Mesendoderm (in vitro differentiated cells): ENCODE measurements at places on chromosomes 2 and 18.

GRCh38 chr2:183038341-183039300, at the start of gene NCKAP1:
Gene NCKAP1, minus strand, starts transcription at chr2:183038457. Its CDS starts 358 bp downstream, at chr2:183038099.
- peak; percentile 92 for DNase-seq

GRCh38 chr2:36915627-36916026, 50.7 kb downstream of the STRN start:
- DNase-seq, result no peak

- DNase-seq, result no peak
These were observed 268.3 kb upstream of the CDH20 start for GRCh38 chr18:61064911-61065310.

DNA sequence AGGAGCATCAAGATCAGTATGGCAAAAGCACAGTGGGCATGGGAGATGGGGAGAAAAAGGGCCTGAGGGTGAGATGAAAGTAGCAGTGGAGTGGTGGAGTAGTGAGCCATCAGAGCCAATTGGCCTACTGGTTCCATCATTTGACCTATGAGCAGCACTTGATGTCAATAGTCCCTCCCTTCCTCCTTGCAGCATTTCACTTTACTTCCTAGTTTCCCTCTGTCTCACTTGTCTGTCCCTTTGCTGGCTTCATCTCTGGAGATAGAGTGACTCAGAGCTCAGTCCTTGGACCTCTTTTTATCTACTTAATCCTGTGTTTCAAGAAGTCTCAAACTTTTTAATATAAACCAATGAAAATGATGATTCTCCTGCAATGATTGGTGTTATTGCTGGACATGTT, 32.1 kb downstream of the FBXO48 start:
- DNase-seq, result no peak

- peak; percentile 77 for DNase-seq
These were observed 36.5 kb downstream of the HS1BP3 start for GRCh38 chr2:20614201-20615067.

DNA sequence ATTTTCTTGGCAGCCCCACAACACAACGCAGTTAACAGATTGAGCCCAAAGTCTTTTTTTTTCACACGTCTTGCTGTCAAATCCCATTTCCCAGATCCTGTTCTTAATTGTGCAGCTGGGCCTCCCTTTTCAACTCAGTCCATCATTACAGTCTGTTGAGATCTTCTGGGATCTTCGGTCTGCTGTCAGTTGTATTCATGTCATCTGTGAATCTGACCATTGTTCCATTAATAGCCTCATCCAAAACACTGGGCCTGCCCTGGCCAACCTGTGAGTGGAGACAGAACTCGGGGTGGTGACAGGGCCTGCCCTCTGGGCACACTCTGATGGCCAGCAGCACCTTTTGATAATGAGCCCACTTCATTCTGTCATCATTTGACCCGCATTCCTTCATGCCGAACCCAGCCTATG, 39.7 kb upstream of the SEMA4C start:
- DNase-seq, result no peak

- no peak for DNase-seq
These were observed 162.7 kb downstream of the WDPCP start for GRCh38 chr2:63425606-63426005.

DNA sequence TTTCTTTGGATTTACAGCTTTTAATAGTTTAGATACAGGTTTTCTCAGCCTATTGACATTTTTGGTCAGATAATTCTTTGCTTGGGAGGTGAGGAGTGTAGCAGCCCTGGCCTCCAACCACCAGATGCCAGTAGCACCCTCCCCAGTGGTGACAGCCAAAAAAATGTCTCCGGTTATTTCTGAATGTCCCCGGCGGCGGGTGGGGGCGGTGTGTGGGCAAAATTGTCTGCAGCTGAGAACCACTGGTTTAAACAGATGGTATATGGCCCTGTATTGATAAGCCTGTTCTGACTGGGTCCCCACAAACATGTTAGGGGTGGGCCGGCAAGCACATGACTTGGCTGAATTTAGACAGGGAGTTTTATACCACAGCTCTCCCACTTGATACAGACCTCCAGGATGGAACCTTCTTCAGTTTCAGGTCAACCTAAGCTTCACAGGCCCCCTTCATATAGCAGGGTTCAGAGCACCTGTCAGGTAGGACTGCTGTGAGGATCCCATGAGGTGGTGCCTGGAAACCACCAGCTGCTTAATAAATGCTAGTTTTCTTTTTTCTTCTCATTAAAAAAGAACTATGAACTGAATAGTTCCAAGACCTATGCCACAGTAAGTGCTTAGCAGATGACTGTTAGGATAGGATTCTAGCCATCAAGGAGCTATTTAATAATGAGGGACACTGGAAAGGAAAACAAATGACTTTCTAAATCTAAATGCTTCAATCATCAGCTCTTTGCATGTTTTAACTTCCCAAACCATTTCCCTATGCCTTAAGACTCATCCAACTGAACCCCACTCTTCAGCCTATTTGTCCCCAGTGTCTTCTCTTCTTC, 18.1 kb downstream of the LPIN2 start:
- peak; percentile 56 for DNase-seq

GRCh38 chr2:217822296-217823252, 180.2 kb downstream of the TNS1 start:
- no peak for DNase-seq

DNA sequence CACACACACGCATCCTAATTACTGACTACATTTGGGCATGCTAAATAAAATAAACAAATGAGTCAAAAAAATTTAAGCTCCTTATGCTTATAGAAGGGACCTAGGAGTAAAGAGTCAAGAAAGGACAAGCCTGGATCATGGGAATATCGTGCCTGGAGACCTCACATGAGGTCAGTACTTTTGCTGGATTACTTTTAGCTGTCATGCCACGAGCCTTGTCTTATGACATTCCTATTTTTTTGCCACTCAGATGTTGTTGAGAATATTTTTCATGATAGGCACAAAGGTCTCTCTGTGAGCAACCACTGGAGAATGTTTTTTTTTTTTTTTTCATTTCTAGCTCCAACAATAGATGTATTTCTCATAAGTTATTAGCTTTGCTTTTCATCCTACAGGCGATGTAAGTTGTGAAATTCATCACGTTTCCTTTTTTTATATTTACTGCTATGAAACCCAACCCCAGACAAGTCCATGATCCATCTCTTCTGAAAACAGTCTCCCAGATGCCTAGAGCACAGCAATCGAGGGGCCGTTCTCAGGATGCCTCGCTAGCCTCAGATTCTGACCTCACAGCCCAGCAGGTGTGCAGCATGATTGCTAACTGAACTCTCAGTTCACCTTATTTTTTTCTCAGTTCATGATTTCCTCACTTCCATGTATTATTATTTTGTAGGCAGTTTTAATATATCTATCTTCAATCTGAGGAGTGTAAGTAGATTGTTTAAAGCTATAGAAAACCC, 464.5 kb downstream of the IRS1 start:
- DNase-seq, result no peak

DNA sequence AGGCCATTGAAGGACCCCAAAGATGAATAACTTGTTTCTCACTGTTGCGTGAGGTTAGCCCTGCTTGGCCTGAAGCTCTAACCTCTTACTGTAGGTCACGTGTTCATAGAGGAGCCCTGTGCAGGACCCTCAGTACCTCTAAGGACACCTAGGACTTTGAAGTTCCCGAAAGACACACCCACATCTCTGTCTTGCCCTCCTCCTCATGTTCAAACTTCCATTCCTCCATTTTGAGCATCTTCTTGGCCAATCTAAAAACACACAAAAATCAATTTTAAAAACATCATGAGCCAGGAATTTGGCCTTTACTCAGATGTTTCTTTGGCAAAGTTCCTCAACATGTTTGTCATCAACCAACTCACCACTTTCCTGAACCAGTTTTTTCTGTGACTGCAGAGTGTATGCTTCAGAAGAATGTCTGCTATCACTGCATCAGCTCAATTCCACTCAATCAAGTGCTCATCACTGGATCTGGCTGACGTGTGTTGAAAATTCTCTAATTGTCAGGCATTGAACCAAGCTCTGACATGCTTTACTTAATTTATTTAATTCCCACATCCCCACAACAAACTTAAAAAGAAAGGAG, 101.6 kb downstream of the AP1S3 start:
- DNase-seq, result no peak

GRCh38 chr2:16633621-16634430, 31.8 kb downstream of the CYRIA start:
- DNase-seq, result no peak

- DNase-seq, result no peak
These were observed 3.5 kb downstream of the LOXL3 start for GRCh38 chr2:74550231-74550630.

GRCh38 chr2:121790276-121790956, 35.0 kb downstream of the TSN start:
- peak; percentile 85 for DNase-seq

GRCh38 chr2:85534099-85534498, 4.9 kb upstream of the MAT2A start:
- no peak for DNase-seq

DNA sequence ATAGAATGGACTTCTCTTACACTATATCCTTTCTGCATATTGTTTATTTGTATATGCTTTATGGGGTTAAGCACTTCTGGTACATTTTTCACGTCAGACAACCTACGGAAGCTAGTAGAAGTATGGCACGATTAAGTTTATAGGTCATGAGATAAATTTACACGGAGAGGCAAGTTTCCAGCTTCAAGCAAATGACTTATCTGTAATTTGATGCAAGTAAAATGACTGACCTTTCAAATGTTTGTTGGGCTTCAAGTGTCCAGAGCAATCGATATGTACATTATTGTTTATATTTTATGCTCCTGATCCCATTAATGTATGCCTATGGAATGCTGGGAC, 97.5 kb upstream of the EFEMP1 start:
- no peak for DNase-seq

DNA sequence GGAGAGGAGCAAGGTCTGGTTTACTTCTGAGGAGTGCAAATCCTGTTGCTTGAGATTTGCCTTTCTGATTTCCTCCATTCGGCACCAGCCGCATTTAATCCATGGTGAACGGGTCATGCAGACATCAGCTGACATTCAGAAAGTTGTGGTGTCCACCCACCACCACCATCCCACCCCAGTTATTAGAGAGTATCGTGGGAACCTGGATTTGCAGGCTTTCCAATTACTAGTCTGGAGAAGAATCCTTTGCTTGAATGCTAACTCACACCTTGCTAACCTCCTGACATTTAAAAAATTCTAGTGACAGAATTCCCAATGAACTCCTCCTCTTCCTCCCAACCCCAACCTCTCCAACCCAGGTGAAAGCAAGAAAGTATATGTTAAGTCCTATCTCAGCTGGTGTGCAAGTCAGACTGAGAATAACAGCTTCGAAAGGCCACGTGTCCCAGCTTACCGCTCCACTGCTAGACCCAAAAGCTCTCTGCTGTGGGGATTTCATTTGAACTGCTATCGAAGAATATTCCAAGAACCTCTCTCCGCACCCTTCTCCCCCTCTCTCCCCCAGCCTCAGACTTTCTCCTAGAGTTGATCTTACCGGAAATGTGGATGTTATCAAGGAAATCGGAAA, 17.7 kb downstream of the BCL11A start:
- no peak for DNase-seq

- DNase-seq, result no peak
These were observed 71.3 kb downstream of the FMNL2 start for GRCh38 chr2:152406119-152406835.

GRCh38 chr2:237258116-237258515, 155.8 kb downstream of the COL6A3 start:
- peak; percentile 62 for DNase-seq

- no peak for DNase-seq
These were observed 126.6 kb downstream of the RDH14 start for GRCh38 chr2:18433872-18434271.

GRCh38 chr2:135485441-135485840, 45.6 kb downstream of the ZRANB3 start:
- no peak for DNase-seq

- peak; percentile 58 for DNase-seq
These were observed 116.0 kb downstream of the LTBP1 start for GRCh38 chr2:33062665-33063250.

DNA sequence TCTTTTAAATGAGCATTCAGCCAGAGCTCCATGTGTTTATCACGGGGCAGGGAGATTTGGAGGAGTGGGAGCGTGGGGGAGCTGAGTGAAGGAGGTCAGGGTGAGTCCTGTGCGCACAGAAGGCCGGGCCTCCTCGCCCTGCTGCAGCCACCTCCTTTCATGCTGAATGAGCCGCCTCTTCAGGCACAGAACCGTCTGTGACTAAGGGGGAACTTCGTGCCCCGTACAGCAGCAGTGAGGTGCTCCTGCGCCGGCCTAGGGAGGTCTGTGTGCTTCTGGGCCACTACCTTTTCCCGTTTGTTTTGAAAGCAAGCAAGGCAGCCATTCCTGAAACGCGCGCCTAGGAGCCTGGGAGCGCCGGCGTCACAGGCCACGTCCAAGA, 27.1 kb upstream of the ZNF516 start:
- DNase-seq, result peak; percentile 51

DNA sequence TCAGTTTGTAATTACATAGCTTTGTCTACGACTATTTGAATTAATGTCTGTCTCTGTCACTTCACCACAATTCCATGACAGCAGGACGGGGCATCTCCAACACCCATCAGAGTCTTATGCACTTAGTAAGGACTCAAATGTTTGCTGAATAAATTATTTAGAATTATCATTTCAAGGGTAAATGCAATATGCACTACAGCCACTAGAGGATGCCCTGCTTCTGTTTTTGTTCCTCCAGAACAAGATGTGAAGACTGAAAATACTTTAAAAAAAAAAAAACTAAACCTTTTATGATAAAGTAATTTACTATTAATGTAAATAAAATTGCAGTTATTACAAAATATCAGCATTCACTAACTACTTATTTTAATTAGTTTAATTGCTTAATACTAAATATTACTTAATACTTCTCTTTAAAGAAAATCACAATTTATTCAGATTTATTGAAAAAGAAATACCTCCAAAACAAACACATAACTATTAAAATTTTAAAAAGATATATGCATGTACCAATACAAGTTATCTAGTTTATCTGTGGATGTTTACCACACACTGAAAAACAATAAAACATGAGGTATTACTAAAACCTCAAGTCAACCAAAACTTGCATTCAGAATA, 3.2 kb downstream of the PIGN start:
- peak; percentile 55 for DNase-seq

GRCh38 chr18:76374330-76375281, 120.4 kb downstream of the ZNF516 start:
- no peak for DNase-seq

DNA sequence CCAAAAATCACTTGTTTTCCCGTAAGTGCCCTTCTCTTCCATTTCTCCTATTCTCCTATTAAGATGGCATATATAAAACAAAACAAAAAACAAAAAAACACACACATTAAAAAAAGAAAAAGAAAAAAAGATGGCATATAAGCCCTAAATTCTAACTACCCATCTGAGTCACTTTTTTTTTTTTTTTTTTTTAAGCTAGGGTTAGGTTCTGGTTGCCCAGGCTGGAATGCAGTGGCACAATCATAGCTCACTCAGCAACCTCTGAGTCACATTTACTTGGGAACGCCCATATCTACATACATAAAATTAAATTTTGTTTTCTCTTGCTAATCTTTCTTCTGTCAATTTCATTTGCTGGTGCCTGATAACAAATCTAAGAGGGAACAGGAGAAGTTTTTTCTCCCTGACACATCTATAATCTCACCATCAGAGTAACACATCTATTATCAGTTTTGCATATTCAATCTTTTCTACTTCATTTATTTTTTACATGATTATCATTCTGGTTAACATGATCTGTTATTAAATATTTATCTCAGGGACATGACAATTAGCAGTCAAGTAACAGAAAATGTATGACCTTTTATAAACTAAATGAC, 52.1 kb downstream of the EEF1B2 start:
- peak; percentile 39 for DNase-seq

GRCh38 chr2:28321426-28321825, 71.2 kb upstream of the FOSL2 start:
- DNase-seq, result peak; percentile 84
